Stimulated activated CD4-positive, alpha-beta T cell treated with anti-CD3 and anti-CD28 coated beads, Interleukin-1b, Interleukin-23, amount 100 ng/mL, for 1 hour (primary cell): ENCODE measurements at places on chromosomes 2 and 18.
A peak's percentile ranks its signal among the peaks of the same experiment; 100 is the strongest.

DNA sequence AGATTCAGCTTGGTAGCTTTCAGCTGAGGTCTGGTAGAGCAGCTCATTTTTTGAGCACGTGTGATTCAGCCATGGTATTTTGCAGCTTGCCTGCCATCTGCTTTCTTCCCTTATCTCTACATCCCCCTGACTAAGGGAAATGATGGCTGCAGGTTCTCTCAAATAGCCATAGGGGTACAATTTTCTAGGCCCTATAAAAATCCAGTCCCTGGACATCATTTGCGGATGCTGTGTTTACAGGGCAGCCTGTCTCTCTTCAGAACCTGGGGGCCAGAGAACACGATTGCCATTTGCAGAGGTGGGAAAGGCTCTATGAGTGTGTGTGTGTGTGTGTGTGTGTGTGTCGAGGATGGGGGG is 442.7 kb upstream of the MEIS1 start:
- DNase-seq: no peak

DNA sequence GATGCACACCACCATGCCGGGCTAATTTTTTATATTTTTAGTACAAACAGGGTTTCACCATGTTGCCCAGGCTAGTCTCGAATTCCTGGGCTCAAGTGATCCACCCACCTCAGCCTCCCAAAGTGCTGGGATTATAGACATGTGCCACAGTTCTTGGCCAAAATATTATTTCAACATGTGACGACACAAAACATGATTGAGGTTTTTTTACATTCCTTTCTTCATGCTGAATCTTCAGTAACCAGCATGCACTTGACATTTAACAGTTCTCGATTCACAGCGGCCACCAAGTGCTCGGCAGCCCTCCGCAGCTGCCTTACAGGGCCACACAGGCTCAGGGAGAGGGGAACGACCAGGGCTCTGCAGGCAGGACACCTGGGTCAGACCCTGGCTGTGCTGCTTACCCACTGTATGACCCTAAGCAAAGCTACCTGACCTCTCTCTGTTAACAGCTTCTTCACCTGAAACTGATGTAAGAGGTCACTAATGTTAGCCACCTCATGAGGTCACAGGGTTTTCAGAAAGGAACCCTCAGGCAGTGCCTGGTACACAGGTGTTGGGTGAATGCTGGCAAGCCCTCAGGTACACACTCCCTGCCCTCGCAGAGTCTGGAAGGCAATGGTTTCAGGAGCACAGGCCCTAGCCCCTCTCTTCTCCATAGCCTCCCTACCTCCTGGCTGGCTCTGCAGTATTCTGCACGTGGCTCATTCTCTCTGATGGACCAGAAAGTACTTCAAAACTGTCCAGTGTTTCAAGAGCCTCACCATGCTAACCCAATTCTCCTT is 25.7 kb downstream of the TUBB6 start:
- no peak for DNase-seq

GRCh38 chr18:8762968-8763367 is 57.6 kb downstream of the MTCL1 start:
- no peak for DNase-seq

- DNase-seq: no peak
Observed at GRCh38 chr18:3248062-3248657, 559 bp downstream of the MYL12A start.

GRCh38 chr2:176092270-176093144 is at the start of gene HOXD13:
Gene HOXD13 (plus strand): TSS chr2:176092721. CDS start chr2:176092891, 170 bp downstream.
- DNase-seq: no peak

DNA sequence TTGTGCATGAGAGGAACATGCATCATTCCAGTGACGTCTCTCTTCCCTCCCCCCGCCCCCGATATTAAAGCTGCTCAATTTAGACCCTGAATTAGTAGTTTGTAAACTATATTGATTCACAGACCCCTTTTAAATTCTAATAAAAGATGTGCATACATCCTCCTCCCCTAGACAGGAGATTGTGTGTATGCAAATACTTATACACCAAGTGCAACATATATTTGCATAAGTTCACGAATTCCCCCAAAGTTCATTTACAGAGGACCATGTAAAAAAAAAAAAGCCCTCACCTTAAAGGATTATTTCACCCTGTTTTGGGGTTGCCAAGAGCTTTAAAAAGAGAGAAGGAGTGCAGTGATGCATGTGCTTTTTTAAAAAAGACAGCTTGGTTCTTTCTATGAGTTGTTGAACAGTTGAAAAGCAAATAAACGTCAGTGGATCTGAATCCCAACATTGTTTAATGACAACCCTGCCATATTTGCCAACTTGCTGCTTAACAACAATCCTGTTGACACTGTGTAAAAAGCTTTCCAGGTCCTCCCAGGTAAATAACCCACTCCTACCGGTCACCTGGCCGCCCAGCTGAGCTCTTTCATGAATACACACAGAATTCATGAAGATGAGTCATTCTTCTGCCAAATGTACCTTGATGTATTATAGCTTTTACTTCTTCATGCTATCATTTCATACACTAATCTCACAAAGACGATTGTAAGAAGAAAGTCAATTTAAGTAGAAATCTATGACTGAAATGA is 211.5 kb downstream of the IKZF2 start:
- no peak for DNase-seq

DNA sequence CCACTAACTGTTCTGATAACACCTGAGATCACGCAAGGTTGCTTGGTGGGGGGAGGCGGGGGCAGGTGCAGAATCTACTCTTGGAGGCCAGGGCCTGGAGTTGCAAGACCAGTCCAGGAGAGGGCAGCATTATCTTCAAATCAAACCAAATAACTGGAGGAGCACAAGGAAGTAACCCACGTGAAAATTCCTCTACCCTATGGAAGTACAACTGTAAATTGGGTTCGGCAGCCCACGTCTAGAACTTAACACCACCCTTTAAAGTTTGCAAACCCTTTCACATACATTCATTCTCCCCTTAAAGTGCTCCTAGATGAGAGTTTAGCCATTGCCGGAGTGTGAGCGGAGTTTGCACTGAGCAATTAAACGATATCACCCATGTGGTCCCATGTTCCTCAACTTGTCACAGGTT is 19.6 kb upstream of the CXCR1 start:
- peak; percentile 44 for DNase-seq

- no peak for DNase-seq
Observed at GRCh38 chr18:23828426-23828825, 139.2 kb downstream of the LAMA3 start.

DNA sequence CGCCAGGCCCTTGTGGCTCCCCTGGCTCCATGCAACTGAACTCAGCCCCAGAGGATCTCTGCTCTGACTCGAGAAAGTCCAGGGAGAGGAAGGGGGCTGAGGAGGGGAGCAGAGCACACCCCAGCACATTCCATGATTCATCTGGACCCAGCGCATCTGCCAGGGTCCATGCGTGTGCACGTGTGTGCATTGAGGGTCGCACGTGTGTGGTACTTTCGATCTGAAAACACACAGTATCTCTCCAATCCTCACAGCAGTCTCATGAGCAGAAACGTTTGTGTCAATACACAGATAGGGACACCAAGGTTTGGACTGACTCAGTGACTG is 146.4 kb upstream of the ID2 start:
- DNase-seq: no peak

DNA sequence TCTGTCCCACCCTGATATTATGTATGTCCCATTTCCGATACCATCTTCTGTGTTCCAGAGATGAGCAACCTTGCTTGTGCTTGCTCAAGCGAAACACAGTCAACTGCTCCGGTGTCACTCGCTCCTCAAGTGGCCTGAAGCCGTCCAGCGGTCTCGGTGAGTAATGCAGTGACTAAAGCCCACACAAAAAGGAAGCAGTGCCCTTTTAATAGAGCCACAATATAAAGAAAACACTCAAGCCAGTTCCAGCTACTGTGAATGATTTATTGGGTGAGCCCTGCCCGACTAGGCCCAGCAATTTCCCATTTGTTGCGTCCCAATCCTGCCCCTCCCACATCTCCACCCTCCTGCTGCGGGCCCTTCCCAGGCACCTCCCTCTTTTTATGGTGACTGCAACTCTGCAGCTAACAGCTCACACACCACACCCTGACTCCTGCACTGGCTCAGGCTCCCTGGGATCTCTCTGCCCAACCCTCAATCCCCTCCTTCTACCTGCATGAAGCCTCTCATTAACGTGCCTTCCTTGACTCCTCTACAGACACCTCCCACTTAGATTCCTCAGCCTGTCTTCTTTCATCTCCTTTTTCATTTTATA is 44.2 kb upstream of the DSC1 start:
- no peak for DNase-seq

DNA sequence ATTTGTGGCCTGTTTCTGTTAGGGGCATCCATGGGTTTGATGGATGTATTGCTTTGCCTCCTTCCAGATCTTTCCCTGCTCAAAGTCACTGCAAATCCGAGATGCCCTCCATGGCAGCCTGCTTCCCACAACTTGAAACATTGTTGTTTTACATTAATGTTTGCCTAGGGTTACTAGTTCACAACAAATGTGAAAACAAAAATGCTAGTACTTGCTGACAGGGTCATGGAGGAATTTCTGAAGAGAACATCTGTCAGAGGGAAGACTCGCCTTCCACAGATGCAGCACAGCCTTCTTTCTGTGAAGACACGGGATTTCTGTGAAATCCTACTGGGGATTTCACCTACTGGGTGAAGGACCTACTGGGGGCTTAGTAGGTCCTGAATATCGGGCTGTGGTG is 260.0 kb upstream of the FN1 start:
- no peak for DNase-seq

GRCh38 chr18:10490401-10491165 is 35.2 kb upstream of the NAPG start:
- DNase-seq: peak; percentile 9

DNA sequence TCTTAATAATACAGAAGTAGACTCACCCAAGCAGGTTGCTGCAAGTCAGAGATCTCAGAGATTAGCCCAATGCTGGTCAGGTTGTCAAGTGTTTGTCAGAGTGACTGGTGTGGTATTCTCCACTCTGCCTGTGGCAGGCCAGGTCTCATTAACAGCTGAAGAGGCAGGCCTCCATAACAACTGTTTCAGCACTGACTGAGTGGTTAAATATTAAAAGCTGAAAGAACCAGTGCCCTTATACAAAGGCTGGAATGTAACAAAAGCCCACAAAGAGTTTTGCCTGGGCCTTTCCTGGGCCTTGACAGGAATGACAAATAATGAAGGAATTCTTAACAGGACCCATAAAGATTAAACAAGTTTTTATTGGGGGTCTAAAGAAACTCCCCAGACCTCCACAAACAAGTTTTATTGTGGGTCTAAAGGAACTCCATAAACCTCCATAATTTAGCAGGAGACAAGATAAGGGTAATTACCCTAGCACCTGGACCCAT is 26.8 kb downstream of the SULT1C2 start:
- no peak for DNase-seq

DNA sequence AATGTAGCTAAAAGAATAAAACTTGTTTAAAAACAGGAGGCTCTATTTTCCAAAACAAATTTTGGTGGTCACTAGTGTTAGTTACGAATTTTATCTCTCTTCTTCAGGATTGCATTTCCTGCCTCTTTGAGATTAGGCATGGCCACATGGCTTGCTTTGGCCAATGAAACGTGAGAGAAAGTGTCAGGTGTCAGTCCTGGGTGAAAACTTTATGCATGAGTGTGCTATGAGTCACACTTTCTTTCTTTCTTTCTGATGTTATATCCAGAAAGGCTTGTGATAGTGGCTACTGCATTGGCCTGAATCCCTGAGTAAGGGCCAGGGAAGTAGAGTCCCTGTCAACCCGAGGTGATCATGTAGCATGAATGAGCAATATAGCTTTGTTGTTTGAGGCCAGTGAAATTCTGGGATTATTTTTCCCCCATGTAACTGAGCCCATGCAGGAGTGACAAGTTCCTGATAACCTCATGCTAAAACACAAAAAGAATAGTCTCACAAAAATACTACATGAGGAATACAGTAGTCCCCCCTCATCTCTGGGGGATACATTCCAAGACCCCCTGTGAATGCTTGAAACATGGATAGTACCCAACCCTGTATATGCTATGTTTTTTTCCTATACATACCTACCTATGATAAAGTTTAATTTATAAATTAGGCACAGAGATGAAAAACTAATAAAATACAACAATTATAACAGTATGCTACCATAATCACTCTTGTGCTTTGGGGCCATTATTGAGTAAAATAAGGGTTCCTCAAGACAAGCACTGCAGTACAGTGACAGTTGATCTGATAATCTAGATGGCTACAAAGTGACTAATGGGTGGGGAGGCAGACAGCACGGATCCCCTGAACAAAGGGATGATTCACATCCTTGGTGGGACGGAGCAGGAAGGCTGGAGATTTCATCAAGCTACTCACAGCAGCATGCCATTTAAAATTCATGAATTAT is 109.5 kb downstream of the CDC42EP3 start:
- no peak for DNase-seq

GRCh38 chr2:208373460-208374089 is 33.0 kb upstream of the PTH2R start:
- no peak for DNase-seq

DNA sequence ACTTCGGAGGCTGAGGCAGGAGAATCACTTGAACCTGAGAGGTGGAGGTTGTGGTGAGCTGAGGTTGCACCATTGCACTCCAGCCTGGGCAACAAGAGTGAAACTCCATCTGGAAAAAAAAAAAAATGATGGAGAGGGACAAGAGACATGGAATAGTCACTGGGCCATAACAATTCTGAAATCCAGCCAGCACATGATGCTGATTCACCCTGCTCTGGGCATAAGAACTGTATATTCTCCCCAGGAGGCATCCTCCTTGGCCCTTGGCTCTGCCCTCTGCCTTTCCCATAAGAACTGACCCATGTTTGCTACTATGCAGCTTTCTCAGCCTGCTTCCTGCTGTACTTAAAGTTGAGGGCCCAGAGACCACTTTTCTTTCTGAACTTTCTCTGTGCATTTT is 297.7 kb downstream of the GBX2 start:
- DNase-seq: no peak

DNA sequence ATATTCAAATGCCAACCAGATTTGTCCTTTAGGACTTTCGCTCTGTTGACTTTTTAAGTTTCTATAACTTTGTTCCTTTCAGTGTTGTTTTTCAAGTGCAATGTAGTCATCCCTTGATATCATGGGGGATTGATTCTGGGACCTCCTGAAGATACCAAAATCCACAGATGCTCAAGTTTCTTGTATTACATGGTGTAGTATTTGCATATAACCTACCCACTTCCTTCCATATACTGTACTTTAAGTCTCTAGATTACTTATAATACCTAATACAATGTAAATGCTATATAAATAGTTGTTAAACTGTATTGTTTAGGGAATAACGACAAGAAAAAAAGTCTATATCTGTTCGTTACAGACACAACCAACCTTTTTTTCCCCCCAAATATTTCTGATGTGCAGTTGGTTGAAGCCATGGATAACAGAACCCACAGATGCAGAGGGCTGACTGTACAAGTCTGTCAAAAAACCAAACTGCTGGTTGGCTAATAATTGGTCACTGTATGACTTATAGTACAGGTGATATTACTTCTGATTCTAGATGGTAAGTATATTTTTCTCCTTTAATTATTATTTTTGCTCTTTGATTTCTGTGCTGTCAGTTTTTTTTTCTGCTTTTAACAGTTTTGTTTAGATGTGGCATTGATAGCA is 201.7 kb upstream of the STON1 start:
- no peak for DNase-seq

DNA sequence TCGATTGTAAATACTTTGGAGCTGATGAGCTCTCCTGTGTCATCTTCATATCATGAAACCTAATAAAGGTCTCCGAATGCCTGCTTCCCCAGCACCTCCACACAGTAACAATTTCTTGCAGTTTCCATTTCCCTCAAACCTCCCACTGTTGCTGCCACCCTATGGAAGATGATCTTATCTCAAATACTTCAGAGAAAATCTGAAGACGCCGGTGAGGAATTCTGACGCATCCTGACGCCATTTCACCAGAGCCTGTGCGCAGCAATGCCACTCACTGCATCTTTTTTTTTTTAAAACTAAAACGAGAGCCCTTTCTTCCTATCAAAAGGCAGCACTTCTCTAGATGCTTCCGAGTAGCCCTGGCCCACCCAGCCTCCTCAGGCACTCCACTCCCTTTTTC is 31.9 kb upstream of the GNAL start:
- no peak for DNase-seq
